ENCODE measurements at places on chromosomes 11 and 22.

- no peak for DNase-seq
These were observed 7.4 kb upstream of the NPTXR start for GRCh38 chr22:38850941-38851849.

DNA sequence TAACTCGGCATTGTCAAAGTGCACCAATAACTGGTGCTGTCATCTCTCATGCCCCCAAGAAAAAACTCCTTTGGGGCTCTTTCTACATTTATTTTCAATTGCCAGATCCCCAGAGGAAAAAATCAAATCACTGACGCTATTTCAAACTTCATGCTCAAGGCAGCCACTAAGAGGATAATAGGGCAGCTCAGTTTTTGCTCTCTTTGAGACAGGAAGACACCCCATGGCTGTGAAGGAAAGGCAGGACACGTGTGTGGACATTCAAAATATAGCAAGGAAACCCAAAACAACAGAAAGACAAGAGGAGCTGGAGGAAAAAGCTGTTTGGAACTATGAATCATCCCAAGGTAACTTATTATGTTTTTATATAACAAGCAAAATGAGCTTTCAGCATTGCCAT lies 83.7 kb downstream of the SERGEF start:
- DNase-seq = no peak

- no peak for DNase-seq
These were observed 420.0 kb downstream of the CTTN start for GRCh38 chr11:70818351-70818750.

DNA sequence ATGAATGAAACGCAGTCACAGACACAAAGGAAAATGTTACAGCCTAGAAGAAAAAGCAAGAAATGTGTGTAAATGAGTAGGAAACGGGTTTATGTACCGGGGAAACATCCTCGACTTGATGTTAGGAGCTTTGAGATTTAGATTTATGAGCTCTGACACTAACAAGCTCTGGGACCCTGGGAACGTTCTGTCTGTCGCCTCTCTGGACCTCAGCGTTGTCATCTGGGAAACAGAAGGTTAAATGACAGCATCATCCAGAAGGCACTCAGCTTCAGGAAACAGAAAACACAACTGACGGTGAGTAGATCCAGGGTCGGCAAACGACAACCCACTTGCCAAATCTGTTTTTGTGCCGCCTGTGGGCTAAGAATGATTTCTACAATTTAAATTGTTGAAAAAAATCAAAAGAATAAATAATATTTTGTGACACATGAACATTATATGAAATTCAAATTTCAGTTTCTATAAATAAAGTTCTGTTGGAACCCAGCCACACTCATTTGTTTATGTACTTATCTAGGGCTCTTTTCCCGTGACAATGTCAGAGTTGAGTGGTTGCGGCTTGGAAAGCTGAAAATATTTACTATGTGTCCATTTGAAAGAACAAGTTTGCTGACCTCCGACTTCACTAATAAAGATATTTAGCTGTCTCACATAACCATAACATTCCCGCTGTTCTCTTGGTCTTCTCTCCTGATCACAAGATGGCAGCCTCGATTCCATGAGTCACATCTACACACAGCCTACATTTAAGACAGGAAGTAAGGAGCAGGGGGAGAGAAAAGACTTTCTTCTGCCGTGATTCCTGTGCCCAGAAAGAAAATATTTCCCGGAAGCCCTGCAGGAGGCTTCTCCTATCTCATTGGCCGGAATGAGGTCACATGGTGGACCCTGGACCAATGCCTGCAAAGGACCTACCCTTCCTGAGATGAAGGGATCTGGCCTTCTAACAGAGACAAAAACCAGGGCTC lies 47.1 kb upstream of the SYT13 start:
- DNase-seq = no peak

GRCh38 chr11:94768602-94769541 lies 716 bp downstream of the AMOTL1 start:
- peak; percentile 7 for DNase-seq

DNA sequence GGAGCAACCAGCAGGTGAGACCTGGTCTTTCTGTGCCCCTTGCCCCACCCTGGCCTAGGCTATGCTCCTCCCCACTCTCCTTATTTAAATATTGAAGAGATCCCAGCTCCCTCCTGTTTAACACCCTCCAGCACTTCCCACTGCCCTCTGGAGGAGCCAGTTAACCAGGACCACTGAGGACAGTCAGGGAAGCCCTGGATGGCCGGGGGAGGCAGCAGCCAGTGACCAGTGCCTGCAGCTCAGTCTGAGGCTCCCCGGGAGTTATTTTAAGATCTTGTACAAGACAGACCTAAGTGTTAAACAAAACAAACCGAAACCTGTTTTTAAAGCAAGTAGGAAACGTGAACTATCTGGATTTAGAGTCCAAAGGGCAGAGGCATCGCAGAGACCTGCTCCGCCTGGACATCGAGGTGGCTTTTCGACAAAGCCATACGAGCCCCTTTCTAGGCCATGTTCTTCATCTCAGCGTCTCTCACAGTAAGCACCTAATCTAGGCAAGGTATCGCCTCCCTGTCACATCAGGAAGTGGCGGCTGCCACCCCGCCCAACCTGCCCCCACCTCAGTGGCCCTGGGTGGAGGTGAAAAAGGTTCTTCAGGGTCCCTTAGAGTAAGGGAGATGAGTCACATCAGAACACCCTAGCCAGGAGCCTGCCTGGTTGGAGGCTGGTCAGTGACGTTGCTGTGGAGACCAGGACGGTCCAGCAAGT lies 35.2 kb downstream of the TRMU start:
- no peak for DNase-seq

- no peak for DNase-seq
These were observed 36.5 kb upstream of the MOB2 start for GRCh38 chr11:1523077-1523476.

- no peak for DNase-seq
These were observed 5.8 kb downstream of the MB start for GRCh38 chr22:35611200-35611890.

Measured in inflammatory macrophage (primary cell).